ENCODE measurements at places on chromosomes 1 and 21.

DNA sequence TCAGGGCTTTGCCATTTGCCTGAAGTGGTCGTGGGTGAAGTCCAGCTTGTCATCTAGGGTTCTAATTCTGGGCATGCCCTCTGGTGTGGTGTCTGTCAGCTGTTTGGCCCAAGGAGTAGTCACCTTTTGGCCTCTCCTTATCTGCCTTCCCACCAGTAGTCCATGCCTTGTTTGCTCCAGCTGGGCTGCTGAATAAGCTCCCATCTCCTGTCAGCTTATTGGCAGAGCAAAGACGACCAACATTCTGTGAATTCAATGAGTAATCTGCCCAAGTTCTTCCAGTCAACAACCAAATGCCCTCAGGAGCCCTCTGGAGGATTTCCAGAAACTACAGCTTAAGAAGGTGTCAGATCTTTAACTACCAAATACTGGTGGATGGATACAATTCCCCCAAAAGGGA, 7.0 kb downstream of the BCAN start:
- no peak for DNase-seq

- no peak for DNase-seq
Observed at GRCh38 chr21:38741092-38741949, 64.4 kb upstream of the ETS2 start.

DNA sequence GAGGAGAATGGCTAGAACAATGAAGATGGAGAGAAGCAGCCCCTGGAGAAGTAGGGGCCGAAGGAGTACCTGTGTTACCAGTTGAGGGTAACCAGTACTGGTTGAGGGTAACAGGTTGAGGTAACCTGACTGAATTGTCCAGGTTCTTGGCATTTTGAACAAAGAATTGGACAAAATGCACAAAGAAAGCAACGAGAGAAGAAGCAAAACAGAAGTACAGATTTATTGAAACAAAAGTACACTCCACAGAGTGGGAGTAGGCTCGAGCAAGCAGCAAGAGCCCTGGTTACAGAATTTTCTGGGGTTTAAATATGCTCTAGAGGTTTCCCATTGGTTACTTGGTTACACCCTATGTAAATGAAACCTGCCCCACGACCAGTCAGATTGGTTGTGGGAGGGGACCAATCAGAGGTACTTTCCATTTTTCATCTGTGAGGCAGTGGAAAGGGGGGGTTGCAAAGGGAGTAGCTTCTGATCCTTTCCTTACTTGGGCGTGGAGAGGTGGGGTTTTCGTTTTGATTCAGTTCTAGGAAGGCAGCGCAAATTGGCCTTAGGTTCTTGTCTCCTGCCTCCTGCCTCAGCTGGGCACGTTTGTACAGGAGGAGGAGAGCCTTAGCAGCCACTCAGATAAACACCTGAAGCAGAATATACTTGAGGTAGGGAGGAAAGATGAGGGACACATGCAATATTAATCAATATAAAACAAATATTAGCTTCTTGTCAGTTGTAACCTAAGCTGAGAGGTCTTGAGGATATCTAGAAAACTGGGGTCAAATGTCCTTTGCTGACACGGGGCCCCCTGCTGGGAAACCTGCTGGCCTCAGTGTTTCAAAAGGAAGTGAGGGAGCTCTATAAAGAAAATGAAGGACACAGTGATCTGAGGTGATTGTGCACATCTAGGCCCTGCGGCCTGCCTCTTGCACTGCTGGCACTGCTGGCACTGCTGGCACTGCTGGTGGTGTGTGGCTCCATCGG, 14.3 kb upstream of the LSM10 start:
- peak; percentile 14 for DNase-seq

- DNase-seq: no peak
Observed at GRCh38 chr1:52635321-52636089, 2.5 kb downstream of the SHISAL2A start.

- DNase-seq: no peak
Observed at GRCh38 chr21:28266061-28266460, 726.6 kb downstream of the LTN1 start.

- no peak for DNase-seq
Observed at GRCh38 chr1:20234788-20235535, 48.6 kb upstream of the PLA2G2C start.

DNA sequence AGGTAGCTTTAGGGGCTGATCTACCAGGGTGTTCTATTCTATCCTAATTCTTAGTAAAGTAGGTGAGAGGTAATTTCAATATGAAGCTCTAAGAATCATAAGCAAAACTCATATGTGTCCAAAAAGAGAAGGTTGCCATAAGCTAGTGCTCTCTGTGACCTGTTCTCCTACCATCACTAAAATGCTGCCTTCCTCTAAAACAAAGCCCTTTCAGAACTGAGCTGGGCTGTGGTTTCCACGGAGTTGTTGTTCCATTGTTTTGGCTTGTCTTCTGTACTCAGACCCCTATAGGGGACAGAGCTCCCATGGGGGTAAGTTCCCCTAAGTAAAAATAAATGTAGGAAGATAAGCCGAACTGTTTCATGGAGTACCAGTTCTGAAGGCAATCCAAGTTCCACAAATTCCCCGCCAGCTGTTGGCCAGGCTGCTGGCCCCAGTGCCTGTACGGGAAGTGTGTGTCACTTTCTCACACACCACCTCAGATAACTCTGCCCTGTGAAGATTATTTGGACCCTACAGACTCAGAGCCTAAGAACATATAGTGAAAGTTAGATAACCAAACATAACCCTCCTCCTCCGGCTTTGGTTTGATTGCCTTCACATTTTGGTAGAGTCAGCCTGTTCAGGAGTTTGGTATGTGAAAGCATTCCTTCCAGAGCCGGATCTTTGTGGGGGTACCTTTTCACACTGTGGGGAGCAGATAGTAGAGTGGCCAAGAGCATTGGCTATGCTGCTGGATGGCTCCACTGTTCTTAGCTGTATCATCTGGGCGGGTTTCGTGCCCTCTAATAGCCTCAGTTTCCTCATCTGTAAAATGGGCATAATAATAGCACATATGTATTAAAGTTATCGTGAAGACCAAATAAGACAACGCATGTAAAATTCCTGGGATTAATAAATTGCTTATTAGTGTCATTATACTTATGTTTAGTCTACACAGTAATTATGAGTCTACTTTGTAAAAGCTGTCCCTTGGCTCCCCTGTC, 10.8 kb downstream of the DPT start:
- DNase-seq: no peak

- no peak for DNase-seq
Observed at GRCh38 chr1:233323718-233324117, 3.8 kb upstream of the MAP3K21 start.

- no peak for DNase-seq
Observed at GRCh38 chr1:157167437-157167836, 29.2 kb upstream of the ETV3 start.

GRCh38 chr21:34967509-34968289, 81.4 kb downstream of the RUNX1 start:
- DNase-seq: no peak

DNA sequence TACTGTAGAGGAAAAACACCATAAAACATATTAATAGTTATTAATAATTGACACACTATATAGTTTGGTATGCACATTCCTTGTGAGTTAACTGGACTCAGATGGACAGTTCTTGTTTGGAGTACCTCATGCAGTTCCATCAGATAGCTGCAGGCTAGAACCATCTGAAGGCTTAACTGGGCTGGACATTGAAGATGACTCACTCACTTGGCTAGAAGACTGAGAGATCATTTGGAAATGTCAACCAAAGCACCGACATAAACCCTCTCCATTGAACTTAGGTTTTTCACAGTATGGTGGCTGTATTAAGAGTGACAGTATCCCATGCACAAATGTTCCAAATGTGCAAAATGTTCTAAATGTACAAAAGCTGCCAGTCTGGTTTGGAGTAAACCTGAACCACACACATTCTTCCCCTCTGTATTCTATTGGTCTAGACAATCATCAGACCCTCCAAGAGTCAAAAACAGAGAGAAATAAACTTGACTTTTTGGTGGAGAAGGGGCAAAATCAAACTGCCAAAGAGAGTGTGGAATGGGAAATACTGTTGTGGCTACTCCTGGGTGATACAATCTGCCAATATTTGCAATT, 708.4 kb downstream of the KCNT2 start:
- no peak for DNase-seq

DNA sequence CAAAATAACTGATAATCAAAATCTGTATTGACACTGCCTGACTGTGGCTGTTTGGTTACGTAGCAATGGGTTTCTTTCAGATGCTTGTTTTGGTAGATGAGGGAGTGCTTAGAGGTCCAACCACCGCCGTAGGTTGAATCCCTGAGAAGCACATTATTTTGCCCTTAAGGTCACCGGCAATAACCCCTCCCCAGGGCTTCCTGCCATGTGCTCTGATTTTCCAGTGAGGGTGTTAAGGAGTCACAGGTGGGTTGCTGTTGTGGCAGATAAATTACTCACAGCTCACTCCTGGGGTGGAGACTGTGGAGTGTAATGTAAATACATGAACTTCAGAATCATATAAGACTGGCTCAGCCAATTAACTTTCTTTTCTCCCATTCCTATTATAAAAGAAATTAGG, 81.5 kb upstream of the ZP4 start:
- no peak for DNase-seq

GRCh38 chr1:180560200-180560867, 1.6 kb downstream of the OVAAL start:
- DNase-seq: no peak

- DNase-seq: no peak
Observed at GRCh38 chr1:7491109-7491817, 279.8 kb upstream of the VAMP3 start.

GRCh38 chr1:74531796-74532195, 19.4 kb upstream of the LRRC53 start:
- DNase-seq: no peak

DNA sequence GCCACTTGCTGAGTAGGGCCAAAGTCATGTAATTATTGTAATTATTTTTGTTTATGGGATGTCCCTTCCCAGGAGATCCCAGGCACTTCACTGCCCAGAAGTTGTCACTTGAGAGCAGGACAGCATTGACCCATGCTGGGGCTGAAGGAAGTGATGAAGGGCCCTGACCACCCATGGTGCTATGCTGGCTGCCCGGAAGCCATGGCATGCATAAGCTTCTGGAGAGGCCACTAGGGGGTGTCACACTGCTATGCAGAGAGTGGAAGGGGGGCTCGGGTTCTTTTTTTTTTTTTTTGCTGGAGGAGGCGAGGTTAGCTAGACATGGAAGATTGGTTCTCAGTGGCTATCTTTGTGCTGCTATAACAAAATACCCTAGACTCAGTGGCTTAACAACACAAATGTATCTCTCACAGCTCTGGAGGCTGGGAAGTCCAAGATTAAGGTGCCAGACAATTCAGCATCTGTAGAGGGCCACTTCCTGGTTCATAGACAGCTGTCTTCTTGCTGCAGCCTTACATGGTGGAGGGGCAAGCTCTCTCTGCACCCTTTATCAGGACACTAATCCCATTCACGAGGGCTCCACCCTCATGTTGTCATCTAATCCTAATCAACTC, 84.9 kb downstream of the CNIH3 start:
- no peak for DNase-seq

- no peak for DNase-seq
Observed at GRCh38 chr1:58879464-58879863, 95.6 kb upstream of the JUN start.

- no peak for DNase-seq
Observed at GRCh38 chr1:110874324-110875215, 1.6 kb downstream of the CD53 start.

DNA sequence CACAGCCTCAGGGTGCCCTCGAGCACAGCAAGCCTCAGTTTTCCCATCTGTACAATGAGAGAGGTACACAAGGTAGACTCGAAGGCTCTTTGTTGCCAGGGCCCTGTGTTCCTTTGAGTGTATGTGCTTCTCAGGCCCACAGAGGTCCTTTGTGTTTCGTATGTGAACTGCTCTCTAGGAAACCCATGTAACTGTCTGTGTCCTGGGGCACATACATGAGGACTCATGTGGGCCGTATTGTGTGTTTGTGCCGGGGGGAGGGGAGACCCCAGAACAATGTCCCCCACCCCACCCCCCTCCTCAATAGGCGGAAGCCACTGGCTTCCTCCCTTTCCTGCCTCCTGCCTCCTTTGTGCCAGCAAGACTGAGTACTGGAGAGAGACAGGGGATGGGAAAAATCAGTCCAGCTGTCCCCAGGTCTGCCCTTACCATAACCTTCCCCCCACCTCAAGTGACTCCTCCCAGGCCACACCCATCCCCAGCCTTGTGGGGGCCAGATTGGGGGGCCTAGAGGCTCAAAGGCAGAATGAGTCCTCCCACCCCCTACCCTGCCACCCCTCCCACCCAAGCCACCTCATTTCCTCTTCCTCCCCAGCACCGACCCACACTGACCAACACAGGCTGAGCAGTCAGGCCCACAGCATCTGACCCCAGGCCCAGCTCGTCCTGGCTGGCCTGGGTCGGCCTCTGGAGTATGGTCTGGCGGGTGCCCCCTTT, at the start of gene TIE1:
Gene TIE1, plus strand, starts transcription at position 605 of the 717 bp plus-strand sequence. Its CDS starts 90 bp downstream, at position 695.
- no peak for DNase-seq

GRCh38 chr21:41932191-41932575, 21.6 kb downstream of the C2CD2 start:
- DNase-seq: no peak

DNA sequence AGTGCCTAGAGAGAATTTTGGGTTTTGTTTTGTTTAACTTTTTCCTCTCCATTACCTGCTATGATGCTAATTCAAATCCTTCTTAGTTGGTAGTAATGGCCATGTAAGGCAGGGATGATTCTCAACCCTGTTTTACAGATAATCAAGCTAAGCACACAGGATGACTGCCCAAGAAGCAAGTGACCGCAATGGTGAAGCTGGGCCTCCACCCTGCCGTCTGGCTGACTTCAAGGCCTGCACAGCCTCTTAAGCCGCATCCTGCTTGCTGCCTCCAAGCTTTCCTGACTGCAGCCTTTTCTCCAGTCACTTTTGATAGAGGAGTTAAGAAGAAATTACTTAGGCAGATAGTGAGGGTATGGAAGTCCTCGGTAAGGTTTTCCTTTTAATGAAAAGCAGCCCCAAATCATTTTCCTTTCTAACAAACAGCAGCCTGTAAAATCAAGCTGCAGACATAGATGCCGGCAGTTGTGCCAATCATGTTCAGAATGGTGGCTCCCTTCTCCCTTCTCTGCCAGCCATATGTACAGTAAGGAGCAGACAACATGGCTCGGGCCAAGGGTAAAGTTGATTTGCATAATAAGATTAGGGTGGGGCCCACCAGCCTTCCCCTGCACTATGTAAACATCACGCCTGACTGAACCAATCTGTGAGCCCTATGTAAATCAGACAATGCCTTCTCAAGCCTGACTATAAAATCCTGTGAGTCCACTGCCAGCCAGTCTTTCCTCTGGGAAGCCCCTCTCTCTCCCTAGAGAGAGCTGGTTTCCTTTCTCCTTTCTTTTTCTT, 8.8 kb upstream of the CTBS start:
- no peak for DNase-seq

GRCh38 chr21:34274001-34274400, 89.8 kb upstream of the KCNE2 start:
- DNase-seq: no peak

All from effector CD4-positive, alpha-beta T cell (primary cell).